ENCODE measurements at places on chromosomes 13 and 19.

- no peak for DNase-seq
Measured at GRCh38 chr13:54536112-54536511, 1507.5 kb downstream of the OLFM4 start.

- DNase-seq = no peak
Measured at GRCh38 chr19:50772476-50772875, 2.2 kb downstream of the GPR32 start.

- no peak for DNase-seq
Measured at GRCh38 chr19:52464798-52465470, 11.6 kb downstream of the ZNF578 start.

DNA sequence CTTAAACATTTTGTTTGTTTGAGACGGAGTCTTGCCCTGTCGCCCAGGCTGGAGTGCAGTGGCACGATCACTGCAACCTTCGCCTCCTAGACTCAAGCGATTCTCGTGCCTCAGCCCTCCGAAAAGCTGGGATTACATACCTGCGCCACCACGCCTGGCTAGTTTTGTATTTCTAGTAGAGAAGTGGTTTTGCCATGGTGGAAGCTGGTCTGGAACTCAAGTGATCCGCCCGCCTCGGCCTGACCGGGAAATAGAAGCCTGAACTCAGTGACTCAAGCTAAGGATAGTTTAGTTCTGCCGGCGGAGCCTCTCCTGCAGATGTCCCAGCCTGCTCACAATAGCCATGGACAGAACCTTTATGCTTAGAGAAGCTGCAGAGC is 53.0 kb upstream of the ZNF254 start:
- DNase-seq = no peak

DNA sequence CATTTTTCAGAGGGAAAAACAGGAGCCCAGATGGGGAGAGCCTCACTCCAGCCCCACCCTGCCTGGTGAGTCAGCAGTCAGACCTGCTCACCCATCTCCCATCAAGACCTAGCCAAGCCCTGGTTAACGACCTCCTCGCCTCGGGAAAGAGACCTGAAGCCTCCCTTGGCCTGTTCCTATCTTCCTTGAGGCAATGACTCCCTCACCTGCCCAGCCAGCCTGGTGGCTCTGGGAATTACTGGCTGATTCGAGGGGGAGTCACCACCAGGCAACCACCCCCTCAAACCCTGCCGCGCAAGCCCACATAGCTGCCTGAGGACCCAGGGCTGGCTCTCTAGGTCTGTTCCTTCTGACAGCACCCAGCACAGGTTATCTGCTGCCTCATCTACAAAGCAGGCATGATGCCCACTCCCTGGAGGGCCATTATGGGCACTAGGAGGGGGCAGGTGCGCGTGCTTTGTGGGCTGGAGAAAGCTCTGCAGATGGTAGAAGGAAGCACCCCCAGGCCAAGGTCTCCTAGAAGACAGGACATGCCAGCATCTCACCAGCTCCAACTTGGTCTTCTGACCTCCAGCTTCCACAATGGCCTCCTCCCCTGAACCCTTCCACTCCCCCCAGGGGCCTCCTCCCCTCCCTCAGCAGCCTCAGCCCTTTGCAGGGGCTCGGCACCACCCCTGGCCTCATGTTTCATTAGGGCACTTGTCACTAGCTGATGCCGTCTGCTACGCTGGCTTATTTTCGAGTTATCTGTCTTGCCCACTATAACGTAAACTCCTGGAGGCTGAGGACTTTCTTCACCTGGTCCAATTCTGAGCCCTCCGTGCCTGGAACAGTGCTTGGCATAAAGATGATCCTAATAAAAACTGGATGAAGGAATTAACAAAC is 10.4 kb downstream of the DEDD2 start:
- DNase-seq = no peak

DNA sequence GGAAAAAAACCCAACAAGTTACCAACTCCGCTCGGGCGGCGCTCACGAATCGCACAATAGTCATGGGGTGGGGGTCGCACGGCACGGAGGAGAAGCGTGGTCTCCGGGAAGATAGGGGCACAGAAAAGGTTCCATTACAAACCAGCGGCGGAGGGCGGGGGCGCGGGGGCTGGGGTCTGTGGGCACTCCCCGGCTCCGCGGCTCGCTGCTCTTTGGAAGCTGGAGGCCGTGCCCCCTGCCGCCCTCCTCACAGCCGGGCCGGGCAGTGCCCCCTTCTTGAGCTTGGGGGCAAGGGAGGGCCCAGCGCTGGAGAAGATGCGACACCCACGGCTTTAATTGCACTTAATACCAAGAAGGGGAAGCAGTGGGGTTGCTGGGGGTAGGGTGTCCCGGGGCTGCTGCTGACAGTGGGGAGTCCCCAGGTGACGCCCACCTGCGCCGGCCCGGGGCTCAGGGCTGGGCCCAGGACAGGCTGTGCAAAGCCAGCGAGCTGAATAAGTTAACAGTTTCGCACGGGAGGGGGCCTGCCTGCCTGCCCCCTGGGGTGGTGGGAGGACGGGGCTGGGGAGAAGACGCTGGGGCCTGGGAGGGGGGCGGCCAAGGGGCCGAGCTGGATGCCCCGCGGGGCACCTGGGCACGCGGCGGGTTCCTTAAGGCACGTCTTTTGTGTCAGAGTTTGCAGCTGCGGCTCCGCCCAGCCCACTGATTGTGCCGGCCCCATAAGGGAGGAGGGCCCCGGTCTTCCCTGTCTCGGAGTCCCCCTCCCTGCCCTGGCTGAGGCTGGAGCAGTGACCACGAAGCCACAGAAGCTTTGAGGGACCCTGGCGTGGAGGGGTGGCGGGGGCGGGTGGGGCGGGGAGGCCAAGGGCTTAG is 9.8 kb downstream of the DCAF15 start:
- peak; percentile 75 for DNase-seq

GRCh38 chr13:108680011-108680410 is 50.6 kb downstream of the MYO16 start:
- DNase-seq = peak; percentile 48

DNA sequence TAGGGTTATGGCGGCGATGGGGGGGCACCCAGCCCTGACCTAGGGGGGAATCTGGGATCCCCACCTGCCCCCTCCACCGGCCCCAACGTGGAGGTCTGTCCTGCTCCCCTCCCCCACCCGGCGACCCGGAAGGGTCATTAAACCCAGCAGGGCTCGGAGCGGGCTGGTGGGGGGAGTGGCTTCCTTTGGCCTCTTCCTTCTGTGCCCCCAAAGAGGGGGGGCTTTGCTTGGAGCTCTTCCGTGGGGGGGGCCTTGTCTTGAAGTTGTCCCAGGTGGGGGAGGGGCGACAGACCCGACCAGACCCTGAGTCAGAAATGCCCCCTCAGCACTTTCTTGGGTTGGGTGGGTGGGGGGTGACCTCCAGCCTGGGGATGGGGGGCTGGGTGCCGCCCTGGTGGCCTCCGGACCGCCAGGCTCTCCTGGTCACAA is 1.5 kb downstream of the ARID3A start:
- no peak for DNase-seq

DNA sequence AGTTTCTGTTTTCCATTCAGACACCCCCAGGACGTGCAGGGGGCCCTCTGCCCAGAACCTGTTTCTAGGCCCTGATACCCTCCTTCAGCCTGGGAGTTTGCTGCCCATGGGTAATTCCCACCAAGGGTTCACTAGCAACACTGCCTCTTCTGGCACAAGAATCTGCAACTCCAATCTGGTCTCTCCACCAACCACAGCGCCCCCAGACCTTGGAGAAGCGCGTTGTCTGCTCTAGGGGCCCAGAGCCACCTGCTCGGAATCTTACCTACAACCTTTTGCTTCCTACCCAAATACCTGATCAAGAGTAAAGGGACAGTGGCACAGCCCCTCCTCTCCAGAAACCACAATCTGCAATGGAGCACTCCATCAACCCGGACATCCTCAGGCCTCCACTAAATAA is 763 bp downstream of the ZNF180 start:
- DNase-seq = no peak

DNA sequence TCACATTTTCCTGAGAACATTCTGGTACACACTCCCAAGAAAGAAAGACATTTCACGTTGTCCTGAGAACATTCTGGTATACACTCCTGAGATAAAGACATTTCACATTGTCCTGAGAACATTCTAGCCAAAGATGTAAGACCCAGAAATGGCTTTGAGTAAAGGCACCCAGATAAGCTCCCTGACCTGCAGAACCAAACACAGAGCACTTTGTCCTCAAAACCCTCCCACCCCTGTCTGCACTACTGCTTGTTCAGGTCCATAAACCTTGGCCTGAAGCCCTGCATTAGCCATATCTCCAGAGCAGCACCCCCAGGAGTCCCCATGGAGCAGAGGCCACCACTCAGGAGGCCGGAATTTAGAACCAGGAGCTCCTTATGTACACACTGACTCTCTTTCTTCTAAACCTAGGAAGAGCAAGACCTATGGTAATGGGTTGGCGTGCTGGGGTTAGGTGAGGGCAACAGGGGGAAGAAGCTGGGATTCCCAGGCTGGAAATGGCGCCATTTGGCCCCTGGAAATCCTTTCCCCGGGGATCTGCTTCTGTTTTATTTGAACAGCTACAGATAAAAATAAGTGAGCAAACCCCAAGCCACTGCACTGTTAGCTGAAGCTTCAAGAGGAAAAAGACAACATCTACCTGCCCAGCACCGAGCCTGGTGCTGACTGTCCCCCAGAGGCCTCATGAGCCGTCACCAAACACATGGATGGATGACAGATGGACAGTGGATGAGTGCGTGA is 13.7 kb downstream of the GAS6 start:
- no peak for DNase-seq

DNA sequence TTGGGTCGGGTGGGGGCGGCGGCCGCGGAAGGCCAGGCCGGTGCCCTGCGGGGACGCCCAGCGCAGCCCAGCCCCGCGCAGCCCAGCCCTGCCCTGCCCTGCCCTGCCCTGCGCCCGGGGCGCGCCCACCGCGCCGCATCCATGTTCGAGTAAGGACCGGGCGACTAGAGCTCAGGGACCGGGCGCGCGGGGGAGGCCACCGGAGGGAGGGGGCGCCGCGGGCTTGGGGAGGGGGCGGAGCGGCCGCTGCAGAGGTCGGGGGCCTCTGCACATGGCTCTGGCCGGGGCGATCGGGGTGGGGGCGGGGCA is 169 bp downstream of the GRAMD1A start:
- no peak for DNase-seq

DNA sequence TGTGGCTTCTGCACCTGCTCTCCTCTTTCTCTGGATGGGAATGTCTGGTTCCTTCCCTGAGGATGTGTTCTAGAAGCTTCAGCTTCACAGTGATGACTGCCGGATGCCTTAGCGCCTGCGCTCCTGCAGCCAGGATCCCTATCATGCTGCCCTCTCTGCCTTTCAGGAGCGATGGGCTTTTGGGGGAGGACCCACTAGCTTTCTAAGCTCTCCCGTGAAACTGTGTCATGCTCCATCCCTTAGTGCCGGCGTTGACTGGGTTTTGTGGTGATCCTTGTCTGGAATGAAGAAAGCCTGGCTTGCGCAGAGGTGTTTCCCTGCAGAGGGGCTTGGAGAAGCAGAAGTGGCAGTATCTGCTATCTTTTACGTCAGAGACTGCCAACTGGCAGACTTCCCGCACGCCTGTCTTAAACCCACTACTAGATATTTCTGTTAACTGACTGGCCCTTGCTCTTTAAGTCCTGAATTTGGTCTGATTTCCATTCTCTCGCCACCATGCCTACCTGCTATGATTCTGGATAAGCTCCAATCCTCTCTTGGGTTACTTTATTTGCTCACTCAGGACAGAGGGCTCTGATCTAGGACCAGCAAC is 3.8 kb upstream of the KMT2B start:
- no peak for DNase-seq

- DNase-seq = no peak
Measured at GRCh38 chr19:29076963-29077362, 136.0 kb downstream of the UQCRFS1 start.

DNA sequence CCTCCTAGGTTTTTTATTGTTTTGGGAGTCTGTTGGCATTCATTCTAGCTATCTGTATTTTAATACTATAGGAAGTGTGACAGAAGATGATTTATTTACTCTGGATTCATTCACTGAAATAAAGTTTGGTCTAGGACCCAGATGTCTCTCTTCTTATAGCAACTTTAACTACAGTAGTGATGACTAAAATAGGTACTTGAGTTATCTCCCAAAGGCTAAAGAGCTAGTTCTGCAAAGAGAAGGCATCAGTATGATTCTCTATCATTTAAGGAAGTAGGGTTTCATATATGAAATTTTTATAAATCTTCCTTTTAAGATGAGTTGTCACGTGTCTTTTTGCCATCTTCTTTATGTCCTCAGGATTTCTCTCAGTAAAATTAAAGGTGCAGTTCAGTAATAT is 507.4 kb downstream of the KCTD12 start:
- DNase-seq = no peak

Measured in right forelimb (tissue), 1 donor.